AML-193 (cell line): ENCODE measurements at places on chromosomes 3 and 15.

DNA sequence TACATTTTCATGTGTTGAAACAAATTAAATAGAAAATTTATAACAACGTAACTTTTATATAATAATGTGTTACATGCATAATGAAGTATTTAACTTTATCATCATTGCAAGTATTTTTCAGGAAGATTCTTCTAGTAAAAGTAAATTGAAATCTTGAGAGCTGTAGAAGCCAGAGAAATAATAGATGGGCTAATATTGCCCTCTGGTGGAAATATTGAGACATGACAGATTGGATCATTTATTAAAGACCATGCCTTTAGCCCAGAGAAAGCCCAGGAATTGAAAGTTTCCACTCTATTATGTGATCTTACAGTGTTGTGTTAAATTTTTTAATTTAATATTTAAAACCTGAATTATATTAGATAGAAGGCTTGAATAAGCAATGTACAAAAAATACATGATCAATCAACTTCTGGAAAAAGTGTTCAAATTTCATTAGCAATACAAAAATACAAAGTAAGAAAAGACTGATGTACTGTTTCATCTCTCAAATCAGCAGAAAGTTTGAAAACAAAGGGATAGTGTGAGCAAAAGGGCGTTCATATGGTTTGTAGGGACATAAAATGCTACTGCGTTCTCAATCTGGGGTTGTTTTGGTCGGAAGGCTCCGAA, 52.7 kb upstream of the SPTSSB start:
- peak; percentile 56 for DNase-seq

DNA sequence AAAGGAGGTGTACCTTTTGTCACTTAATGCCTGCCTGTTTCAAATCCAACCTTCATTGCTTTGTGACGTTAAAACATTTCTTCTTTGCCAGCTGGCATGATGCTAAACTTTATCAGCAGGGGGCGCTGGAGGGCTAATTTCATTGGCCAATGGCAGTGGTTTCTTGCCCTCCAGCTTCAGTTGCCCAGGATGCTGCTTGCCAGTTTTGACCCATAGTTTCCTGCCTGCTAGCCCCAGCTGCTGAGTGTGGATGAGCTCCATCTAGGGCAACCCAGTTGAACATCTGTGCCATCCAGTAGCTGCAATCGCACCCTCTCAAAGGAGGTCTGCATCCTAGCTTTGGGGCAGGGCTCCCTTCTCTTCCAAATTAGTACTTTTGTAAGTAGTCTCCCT, 22.1 kb downstream of the ACKR2 start:
- peak; percentile 87 for DNase-seq

DNA sequence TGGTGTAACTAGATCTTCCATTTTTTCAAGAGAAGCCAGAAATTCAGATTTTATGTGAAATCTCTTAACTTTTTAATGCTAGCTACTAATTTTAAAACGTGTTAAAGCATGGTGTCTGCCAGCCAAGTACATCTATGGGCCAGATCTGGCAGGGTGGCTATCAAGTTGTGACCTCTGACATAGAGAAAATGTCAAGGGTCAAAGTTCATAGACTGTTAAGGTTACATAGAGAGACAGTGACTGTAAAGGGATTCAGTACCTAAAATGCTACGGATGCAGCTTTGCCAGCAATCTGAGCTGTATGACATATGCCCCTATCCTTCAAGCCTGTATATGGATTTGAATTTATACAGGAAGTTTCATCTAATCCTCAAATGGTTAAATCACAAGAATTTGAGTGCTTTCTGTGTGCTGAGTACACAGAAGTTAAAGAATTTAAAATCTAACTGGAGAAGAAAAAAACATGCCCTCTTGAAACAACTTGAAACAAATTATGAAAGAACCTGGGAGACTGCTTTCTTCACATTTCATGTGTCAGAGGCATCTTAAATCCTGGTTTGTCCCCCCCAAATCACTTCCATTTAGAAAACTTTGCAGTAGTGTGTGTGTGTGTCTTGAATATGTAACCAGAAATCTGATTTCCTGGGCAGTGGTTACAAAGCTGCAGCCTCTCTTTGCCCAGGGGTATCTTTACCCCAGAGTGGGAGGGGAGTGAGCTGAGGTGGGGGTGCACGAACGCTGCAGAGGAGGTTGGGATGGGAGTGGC, 895 bp upstream of the ARHGAP31 start:
- DNase-seq, result no peak

GRCh38 chr3:115450036-115450435, 173.3 kb upstream of the GAP43 start:
- no peak for DNase-seq

DNA sequence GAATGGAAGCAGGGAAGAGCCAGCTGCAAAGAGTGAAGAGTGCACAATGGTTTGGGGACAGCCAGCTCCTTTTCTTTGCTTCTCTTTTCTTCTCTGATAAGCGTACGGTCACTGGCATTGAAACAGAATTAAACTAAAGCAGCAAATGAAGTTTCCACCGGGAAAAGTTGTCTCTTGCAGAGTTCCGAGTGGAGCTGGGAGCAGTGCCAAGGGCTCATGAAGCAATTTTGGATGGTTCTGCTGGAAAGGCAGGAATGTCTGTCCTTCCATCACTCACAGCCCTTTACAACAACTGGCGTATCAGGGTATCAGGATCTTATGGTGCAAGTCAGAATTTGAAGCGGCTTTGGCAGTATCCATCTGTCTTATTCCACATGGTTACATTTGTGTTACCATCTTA, 1042.9 kb downstream of the NTRK3 start:
- no peak for DNase-seq

DNA sequence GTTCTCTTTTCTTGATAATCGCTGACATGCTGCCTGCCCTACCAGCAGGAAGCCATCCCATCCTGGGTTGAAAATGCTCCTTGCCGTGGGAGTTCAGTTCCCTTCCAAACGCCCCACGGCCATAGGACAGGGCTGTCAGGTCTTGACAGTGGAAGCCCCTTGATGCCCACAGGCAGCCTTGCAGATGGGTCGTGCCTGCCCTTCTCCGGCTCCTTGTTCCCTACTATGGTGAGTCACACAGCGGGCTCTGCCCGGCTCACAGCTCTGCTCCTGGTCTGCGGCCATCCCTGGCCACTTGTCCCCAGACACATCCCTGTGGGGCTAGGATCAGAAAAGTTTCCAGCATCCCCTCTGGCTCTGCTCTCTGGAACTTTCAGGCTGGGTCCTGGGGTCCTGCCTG, 6.2 kb upstream of the APBA2 start:
- DNase-seq, result no peak

DNA sequence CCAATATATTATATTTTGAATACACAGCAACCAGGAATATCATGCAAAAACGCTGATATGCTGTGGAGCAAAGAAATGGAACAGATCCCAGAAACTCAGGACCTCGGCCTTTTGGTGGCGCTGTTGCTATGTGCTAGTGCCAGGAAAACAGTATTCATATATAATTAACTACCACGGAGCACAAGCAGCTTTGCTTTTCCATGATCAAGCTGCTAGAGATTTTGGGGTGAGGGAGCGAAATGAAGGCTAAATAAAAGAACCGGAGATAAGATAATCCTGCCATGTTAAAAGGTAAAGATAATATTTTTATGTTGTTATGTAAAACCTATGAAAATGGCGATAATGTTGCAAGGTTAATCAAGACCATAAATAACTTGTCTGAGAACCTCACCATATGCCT, 157.7 kb upstream of the FAM3D start:
- peak; percentile 47 for DNase-seq

GRCh38 chr15:51108933-51109550, 14.3 kb upstream of the TNFAIP8L3 start:
- no peak for DNase-seq

DNA sequence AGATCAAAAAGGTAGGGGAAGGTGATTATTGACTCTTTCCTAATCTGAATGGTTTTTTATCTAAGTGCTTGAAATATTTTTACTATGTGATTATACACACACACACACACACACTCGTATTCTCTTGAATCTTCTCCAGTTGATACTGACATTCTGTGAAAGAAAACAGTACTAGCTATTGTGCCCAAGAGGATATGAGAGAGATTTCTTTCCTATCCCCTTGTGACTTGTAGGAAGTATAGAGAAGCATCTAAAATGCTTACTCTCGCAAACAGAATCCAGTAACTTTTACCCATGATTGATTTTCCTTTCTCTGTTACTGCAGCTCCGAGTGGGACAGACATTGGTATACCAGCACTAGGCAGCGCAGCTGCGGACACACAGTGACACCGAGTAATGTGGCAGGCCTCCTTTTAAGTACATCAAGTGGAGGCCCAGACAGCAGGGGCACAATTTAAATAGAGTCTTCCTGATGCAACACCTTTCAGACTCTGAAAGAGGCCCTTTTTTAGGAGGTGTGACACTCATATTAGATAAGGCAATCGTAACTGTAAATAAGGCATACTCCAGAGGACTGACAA, 421.0 kb upstream of the CNTN4 start:
- DNase-seq, result no peak

DNA sequence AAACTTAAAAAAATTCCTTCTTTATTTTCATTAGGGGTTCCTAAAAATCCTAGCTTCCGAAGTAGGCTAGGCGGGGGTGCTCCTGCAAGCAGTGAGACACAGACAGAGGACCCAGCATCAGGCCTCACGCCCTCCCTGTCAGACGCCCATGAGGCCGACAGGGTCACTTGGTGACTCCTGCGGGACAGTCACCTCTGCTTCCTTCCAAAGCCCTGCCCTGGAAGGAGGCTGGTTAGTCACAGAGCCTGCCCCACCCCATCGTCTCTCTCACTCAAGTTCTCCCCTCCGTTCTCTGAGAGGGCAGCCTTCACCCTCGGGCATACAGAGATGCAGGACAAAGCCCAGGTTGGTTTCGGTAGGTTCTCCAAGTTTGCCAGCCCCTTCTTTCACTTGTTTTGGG, 38.6 kb downstream of the EHD4 start:
- DNase-seq, result no peak

GRCh38 chr3:29275309-29275708, 5.6 kb upstream of the RBMS3 start:
- no peak for DNase-seq

- DNase-seq, result no peak
Measured at GRCh38 chr15:56369234-56369633, 4.0 kb downstream of the TEX9 start.

DNA sequence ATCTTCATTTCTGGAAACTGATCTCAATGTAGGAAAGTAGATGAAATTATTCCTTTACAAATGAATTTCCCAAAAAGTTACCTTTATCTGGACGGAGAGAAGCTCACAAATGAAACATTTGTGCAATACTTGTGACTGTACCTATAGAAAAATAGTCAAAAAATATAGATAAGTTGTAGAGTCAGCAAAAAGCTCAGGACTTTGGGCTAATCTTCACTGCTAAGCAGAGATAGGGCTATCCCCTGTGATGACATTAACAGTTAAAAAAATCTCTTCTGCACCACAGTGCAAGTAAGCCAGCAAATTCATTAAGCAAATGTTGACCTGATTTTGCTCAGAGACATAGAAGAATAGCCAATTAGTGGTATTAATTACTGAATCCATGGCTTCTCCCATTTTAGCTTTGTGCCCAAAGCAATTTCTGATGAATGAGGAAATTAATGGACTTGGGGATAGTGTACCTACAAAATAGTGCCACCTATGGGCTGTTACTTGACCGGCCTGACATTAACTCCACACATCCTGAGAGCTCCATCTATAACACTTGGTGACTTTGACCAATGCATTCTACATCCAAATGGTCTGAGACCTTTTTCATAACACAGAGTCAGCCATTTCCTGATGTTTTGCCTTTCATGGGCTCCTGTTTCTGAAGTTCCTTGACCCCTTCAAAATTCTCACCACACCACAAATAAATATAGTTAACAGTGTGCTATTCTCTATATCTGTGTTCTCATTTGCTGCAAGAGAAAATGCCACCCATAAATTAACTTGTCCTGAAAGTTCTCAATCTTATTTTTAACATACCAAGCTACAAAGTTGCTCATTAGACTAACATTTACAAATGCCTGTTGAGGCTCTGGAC, 105.0 kb downstream of the SSR3 start:
- DNase-seq, result peak; percentile 52

DNA sequence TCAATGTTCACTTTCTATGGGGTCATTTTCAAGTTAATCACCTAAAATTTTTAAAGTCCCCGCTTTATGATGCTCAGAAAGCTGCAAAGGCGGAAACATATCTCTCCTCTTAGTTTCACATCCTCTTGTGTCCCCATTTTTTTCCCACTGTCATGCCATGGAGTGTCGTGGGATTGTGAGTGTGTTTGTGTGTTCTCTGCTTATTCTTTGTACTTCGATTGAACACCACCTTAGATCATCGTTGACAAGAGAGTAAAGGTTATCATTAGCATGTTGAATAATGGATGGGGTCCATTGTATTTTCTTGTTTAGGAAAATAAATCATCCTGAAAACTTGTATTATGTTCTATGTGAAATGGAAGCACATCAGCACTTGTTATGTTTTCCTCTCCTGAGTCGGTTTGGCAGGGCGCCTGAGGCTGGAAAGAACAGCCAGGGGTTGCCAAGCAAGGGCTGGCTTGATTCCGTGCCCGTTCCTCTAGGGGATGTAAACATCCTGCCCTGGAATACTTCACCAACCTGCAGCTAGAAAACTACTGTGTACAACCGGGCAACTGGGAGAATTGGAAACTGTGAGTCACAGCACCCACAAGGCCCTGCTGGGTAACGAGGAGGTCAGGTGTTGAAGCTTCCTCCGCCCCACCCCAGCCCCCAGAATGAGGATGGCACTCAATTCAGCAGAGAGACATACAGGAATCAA, 67.2 kb downstream of the EIF4E3 start:
- no peak for DNase-seq

GRCh38 chr3:108410531-108410984, 99.8 kb downstream of the MYH15 start:
- no peak for DNase-seq

- peak; percentile 1 for DNase-seq
Measured at GRCh38 chr3:62131620-62132019, 241.7 kb downstream of the FEZF2 start.

- DNase-seq, result no peak
Measured at GRCh38 chr3:13728487-13728886, 151.4 kb downstream of the WNT7A start.

GRCh38 chr3:31331278-31331677, 201.4 kb upstream of the STT3B start:
- no peak for DNase-seq

- DNase-seq, result no peak
Measured at GRCh38 chr15:95196176-95196915, 965.0 kb downstream of the MCTP2 start.

DNA sequence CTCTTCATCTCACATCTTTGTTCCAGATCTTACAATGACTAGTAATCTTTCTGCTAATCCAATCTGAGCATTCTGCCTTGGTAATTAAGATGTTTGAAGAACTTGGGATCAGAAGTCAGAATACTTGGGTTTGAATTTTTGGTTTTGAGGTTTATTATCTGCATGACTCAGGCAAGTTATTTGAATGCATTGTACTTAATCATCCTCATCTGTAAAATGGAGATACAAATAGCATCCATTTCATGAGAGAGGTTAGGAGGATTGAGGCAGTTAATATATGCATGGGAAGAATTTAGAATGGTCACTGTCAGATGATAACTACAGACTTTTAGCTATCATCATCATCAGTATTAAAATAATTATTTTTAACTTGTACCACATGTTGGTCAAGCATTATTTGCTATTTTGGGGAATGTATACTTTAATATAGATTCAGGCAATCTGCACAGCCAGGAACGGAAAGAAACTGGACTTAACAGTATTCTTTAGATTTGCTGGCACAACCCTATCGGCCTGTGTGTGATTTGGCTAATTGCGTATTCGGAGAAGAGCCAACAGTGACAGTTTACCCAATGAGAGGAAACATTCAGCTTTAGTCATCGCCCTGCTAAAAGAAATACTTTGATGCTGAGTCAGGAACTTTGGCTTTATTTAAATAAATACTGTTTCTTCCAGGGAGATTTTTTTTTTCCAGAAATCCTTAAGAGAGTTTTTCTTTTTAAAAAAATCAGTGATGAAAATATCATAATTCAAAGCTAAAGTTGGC, 600.0 kb downstream of the ROBO1 start:
- DNase-seq, result no peak

GRCh38 chr3:33467786-33468185, 27.6 kb upstream of the UBP1 start:
- no peak for DNase-seq
